Prostate gland (tissue), 2 donors: ENCODE measurements at places on chromosomes 4 and X.
A peak's percentile ranks its signal among the peaks of the same experiment; 100 is the strongest.

- no peaks in the 10 kb centered on the region for H3K4me1 ChIP-seq
- no peak for DNase-seq
- peak overlapping the region; percentile 75 for H3K27ac ChIP-seq
- peak overlapping the region; percentile 51 for H3K4me3 ChIP-seq
Observed at GRCh38 chr4:109559625-109559982, 442 bp upstream of the MCUB start.

DNA sequence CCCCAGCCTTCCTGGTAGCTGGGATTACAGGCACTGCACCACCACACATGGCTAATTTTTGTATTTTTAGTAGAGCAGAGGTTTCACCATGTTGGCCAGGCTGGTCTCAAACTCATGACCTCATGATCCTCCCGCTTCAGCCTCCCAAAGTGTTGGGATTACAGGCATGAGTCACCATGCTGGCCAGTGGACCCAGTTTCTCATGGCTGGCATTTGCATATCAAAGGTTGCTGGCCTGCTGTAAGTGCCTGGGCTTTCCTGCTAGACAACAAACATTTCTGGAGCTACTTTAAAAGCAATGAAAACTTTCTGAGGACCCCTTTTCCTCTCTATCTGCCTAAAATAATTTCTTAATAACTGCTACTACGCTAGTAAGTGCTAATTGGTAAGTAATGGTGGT, 228.2 kb downstream of the PCDH10 start:
- no peak overlapping the region for H3K4me3 ChIP-seq
- no peaks in the 10 kb centered on the region for H3K36me3 ChIP-seq
- DNase-seq: no peak

DNA sequence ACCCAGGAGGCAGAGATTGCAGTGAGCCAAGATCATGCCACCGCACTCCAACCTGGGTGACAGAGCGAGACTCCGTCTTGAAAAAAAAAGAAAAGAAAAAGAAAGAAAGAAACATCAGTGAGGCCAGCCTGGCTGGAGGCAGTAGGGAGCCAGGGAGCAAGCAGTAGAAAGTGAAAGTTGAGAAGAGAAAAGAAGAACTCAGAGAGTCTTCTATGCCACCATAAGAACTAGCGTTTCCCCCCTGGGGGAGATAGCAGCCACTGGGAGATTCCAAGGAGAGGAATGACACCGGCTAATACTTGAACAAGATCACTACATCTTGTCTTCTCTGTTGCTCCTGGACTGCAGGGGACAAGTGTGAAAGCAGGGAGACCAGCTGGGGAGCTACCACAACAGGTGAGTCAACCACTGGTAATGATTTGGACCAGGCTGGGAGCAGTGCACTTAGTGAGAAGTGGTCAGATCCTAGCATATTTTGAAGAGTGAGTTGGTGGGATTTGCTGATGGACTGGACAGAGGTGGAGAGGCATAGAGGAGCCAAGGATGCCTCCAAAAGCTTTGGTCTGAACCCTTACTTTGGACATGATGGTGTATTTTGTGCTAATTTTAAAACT, 33.4 kb downstream of the SLC2A9 start:
- no peak overlapping the region for H3K4me3 ChIP-seq
- no peak overlapping the region for H3K27ac ChIP-seq
- H3K27me3 ChIP-seq: no peaks in the 10 kb centered on the region
- DNase-seq: no peak
- no peaks in the 10 kb centered on the region for H3K36me3 ChIP-seq
- no peaks in the 10 kb centered on the region for H3K4me1 ChIP-seq

GRCh38 chr4:47814618-47815295, 23.1 kb downstream of the CORIN start:
- no peaks in the 10 kb centered on the region for H3K27me3 ChIP-seq
- DNase-seq: no peak
- H3K4me1 ChIP-seq: no peaks in the 10 kb centered on the region

- no peaks in the 10 kb centered on the region for H3K4me1 ChIP-seq
- no peaks in the 10 kb centered on the region for H3K36me3 ChIP-seq
- no peak overlapping the region for H3K4me3 ChIP-seq
- no peaks in the 10 kb centered on the region for H3K27me3 ChIP-seq
Observed at GRCh38 chrX:45818913-45819312, 618.2 kb upstream of the DIPK2B start.

DNA sequence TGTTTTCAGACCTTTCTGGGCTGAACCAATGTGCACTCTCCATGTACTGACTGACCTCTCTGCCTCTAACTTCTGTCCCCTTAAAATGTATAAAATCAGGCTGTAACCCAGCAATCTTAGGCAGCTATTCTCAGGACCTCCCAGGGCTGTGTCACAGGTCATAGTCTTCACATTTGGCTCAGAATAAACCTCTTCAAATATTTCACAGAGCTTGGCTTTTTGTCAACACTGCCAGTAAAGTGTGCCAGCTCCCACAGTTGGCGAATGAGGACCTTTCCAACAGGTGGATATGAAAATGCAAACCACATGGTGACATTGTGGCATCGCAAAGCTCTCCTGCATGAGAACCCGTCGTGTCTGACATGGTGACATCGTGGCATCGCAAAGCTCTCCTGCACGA, 76.4 kb downstream of the ACOX3 start:
- no peak overlapping the region for H3K27ac ChIP-seq
- H3K4me1 ChIP-seq: no peaks in the 10 kb centered on the region
- H3K4me3 ChIP-seq: no peak overlapping the region
- H3K27me3 ChIP-seq: no peaks in the 10 kb centered on the region
- H3K36me3 ChIP-seq: no peaks in the 10 kb centered on the region

DNA sequence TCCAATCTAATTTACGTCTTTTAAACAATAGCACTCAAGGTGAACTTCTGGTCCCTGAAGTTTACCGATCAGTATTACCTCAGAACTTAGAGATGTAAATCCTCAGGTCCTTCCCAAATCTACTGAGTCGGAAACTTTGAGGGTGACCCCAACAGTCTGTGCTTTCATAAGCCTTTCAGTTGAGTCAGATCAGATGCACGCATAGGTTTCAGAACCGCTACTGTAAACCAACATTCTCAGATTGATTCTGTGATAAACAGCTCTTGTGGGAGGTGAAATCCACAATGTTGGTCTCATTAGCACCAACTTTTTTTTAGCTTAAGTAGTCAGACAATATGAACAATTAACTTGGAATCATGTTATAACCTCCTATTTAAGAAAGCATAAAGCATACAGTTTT, 86.0 kb downstream of the WWC2 start:
- no peaks in the 10 kb centered on the region for H3K4me1 ChIP-seq
- no peak overlapping the region for H3K27ac ChIP-seq
- H3K27me3 ChIP-seq: no peaks in the 10 kb centered on the region
- H3K4me3 ChIP-seq: no peak overlapping the region
- H3K36me3 ChIP-seq: no peaks in the 10 kb centered on the region

- H3K36me3 ChIP-seq: no peaks in the 10 kb centered on the region
- no peak overlapping the region for H3K4me3 ChIP-seq
- H3K27ac ChIP-seq: no peak overlapping the region
- DNase-seq: no peak
- no peaks in the 10 kb centered on the region for H3K27me3 ChIP-seq
Observed at GRCh38 chr4:109232681-109233080, 69.8 kb downstream of the COL25A1 start.

DNA sequence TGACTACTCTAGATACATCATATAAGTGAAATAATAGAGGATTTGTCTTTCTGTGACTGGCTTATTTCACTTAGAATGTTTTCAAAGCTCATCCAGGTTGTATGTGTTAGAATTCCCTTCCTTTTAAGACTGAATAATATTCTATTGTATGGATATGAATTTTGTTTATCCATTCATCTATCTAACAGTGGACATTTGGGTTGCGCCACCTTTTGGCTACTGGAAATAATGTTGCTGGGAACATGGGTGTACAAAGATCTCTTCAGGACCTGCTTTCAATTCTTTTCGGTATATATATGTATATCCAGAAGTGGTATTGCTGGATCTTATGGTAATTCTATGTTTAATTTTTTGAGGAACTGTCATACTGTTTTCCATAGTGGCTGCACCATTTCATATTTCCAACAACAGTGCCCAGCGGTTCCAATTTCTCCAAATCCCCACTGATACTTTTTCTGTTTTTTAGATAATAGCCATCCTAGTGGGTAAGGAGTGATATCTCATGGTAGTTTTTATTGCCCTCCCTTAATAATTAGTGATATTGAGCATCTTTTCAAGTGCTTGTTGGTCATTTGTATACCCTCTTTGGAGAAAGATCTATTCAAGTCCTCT, 3.4 kb upstream of the SCD5 start:
- no peak overlapping the region for H3K4me3 ChIP-seq
- no peak overlapping the region for H3K27ac ChIP-seq
- H3K4me1 ChIP-seq: no peaks in the 10 kb centered on the region
- no peaks in the 10 kb centered on the region for H3K27me3 ChIP-seq

GRCh38 chr4:40225497-40225896, 28.7 kb downstream of the RHOH start:
- H3K4me3 ChIP-seq: no peak overlapping the region
- DNase-seq: no peak
- H3K4me1 ChIP-seq: no peaks in the 10 kb centered on the region
- H3K27ac ChIP-seq: no peak overlapping the region
